ENCODE measurements at places on chromosomes 2 and 18.

DNA sequence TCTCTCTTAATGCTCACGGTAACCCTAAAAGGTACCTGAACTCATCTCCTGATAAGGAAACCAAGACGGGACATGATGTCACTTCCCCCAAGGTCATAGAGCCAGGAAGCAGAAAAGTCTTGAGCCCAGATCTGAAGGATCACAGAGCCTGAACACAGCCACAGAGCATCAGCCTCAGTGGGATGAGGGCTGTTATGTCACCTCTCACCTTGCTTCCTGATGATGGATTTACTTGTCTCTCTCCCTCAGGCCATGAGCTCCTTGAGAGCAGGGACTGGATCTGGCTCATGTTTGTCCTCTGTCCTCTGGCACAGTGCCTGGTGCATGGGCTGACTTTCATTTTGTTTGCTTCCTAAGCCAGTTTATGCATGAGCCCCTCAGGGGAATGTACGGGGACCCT is 54.2 kb downstream of the SERTAD2 start:
- no peak for DNase-seq

DNA sequence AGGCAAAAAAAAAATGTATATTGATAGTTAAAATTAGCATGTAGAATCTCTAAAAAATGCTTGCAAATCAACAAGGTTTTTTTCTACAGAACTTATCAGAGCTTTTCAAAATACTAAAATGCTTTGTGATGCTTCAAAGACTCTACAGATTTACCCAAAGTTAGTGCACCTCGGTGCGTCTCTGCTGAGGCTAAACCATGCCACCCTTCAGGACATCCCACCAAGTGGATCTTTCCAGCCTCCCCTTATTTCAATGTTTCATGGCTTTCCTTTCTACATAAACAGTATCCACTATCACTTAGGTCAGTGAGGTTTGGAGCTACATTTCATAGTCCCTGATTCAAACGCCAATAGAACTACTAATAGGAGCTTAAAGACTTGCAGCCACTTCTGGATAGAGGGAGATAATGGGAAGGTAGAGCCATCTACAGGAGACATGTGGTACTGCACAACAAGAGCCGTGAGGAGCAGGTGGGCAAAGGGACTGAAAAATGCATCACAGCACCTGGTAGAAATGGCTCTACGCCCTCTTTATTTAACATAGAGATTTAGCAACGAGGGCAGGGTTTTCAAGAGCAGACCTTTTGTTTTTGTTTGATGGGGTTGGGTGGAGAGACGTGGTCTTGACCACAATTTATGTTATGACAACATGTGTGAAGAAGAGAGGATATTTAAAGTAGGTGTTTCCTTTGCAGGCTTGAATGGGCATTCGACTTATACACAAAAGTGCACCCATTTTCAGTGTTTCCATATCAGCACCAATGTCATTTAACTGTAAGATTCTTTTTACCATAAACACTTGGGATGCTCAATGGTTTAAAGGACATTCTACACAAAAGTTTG is 56.1 kb upstream of the SLC35G4 start:
- peak; percentile 37 for DNase-seq

DNA sequence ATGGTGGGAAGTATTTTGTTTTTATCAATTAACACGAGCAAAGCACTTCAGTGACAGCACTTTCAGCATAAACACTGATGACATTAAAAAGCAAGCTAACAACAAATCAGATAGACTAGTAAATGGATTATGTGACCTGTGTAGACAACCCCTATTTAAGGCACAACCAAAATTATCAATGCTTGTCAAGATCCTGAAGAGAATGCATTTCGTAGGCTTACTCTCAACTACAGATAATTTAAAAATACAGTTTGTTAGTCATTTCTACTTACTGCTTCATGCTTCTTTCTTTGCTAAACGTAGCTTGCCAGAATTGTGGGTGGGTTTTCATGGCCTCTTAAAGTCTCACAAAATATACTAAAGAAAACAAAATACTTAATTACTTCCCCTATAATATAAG is 3.4 kb downstream of the CSRNP3 start:
- no peak for DNase-seq

GRCh38 chr18:8177330-8178016 is 431.8 kb upstream of the RAB12 start:
- DNase-seq, result peak; percentile 44

DNA sequence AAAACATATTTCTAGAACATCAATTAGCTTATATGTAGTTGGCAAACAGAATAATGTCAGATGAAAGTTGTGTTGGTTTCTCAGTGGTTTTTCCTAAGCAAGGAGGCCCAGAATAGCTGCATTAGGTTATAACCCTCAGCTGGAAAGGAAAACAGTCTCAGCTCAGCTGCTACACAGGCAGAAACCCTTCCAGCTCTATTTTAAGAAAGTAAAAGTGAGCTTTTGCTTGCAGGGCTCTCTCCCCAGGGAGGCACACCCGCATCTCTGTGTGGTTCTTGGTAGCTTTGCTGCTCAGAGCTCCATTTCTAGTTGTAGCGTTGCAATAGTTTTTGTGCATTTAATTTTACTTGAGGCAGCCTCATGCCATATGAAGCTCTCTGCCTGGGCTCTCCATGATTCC is 54.6 kb downstream of the PIKFYVE start:
- DNase-seq, result no peak

DNA sequence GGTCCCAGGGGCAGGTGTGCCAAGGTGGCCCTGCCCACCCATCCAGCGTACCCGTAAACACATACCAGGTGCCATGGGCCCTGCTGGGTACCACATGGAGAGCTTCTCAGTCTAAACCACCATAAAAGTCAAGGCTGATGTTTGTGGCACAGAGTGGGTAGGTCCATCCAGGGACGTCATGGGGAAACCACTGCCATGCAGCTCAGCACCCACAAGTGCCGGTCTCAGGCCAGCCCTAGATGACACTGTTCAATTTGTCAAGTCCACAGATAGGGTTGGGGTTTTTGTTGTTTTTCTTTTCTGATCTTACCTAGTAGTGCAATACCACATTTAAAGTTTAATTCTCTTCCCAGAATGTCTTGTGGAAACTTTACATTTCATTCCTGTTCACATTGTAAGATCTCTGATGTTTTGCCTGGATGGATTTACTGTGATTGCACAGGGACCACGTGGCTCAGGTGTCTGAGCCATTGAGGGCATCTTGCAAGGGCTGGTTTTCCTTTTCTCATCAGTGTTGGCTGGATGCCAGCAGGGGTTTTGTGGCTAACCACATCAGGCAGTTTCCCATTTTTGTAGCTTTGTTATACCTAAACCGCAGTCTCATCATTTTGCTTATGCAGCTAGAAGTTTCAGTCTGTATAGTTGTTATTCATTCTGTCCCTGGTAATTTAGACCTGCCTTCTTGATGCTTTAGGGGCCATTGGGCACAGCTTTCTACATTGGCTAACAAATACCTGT is 64.7 kb downstream of the STK25 start:
- DNase-seq, result peak; percentile 17

GRCh38 chr2:220347626-220348025 is 720.2 kb downstream of the SLC4A3 start:
- no peak for DNase-seq

GRCh38 chr18:6613581-6613980 is 115.9 kb upstream of the ARHGAP28 start:
- no peak for DNase-seq

DNA sequence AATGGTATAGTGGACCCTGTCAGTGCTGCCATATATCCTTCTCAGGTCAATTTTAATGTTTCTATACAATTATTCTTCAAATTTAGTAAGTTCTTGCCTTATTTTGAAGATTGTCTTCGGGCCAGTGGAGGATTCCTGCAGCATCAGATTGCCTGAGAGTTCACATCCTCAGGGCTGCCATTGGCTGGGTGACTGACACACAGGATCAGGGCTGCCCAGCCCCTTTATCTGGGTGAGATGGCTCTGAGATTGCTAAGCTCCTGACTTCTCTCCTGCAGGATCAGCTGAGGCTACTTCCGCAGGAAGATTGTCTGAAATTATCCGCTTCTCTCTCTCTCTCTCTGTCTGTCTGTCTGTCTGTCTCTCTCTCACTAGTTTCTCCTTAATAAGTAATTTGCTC is 567.4 kb downstream of the TSN start:
- DNase-seq, result no peak

DNA sequence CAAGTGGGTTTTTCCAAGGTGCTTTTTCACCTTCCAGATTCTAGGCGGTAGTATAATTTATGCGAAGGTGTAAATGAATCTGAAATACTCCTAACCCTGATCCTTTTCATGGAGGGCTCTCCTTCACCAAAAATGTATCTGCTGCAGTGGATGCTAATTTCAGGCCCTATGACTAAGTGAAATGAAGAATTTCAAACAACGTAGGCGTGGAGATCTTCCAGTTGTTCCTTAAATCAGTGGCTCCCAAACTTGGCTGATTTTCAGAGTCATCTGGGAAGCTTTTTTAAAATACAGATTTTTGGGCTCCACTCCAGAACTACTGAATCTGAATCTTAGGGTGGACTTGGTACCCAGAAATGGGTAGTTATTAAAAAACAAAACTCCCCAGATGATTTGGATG is 5.5 kb downstream of the GCKR start:
- DNase-seq, result no peak

DNA sequence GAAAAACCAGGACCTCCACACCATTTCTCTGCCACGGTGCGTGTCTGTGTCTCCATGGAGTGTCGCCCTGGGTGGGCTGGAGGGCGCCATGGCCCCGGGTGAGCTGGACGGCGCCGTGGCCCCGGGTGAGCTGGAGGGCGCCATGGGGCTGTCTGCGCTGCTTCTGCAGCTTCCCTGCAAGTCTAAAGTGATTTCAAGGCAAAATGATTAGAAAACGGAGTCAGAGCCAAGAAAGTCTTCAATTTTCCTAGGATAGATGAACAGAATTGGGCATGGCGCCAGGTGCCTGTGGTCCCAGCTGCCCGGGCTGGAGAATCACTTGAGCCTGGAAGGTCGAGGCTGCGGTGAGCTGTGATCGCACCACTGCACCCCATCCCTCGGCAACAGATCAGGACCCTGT is 27.7 kb upstream of the NFATC1 start:
- DNase-seq, result no peak

DNA sequence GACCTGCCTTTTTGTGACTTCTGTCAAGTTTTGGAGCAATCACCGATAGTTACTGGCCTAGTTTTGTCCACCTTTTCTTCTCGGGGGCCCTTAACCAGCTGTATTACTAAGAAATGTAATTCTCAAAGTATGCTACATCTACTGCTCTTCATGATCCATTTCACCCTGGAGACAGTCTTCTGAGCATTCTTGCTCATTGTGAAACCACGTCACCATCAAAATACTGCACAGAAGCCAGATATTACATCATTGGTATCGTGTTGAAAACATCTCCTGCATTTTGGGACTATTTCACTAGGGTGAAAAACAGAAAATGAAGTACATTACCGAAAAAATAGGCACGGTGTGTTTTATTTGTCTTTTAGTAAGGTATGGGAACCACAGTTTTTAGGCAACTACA is 11.7 kb downstream of the LYPD6B start:
- no peak for DNase-seq

DNA sequence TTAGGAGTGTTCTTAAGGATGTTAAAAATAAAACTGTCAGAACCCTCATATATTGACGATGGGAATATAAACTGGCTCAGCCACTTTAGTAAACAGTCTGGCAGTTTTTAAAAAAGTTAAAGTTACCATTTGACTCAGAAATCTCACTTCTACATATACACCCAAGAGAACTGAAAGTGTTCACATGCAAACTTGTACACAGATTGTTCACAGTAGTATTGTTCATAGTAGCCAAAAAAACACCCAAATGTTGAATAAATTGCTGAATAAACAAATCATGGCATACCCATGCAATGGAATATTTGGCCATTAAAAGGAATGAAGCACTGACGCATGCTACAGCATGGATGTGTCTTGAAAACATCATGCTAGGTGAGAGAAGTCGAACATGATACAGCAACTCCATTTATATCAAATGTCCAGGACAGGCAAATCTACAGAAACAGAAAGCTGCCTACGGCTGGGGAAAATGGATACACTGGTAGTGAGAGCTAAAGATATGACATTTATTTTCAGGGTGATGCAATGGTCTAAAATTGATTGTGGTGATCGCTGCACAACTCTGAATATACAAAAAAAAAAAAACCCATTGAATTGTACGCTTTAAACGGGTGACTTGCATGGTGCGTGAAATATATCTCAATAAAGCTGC is 10.1 kb downstream of the RPL31 start:
- no peak for DNase-seq

GRCh38 chr18:47413327-47413726 is 161.9 kb upstream of the SKOR2 start:
- no peak for DNase-seq

DNA sequence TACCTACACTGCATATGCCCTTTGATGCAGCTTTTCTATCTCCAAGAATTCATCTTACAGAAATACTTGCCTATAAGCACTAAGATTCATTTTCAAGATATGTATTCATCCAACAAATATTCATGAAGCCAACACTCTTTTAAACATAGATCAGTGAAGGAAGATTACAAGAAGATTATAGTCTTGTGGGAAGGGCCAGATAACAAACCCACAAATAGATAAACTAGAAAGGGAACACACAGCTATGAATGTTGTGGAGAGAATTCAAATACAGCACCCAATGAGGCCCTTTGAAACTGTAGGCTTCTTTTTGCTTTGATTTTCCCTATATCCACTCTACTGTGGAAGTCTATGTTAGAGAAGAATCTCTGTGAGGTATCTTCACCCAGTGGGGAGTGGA is 186.7 kb upstream of the RBMS1 start:
- DNase-seq, result no peak

GRCh38 chr2:121066526-121066925 is 218.5 kb downstream of the TFCP2L1 start:
- DNase-seq, result no peak

DNA sequence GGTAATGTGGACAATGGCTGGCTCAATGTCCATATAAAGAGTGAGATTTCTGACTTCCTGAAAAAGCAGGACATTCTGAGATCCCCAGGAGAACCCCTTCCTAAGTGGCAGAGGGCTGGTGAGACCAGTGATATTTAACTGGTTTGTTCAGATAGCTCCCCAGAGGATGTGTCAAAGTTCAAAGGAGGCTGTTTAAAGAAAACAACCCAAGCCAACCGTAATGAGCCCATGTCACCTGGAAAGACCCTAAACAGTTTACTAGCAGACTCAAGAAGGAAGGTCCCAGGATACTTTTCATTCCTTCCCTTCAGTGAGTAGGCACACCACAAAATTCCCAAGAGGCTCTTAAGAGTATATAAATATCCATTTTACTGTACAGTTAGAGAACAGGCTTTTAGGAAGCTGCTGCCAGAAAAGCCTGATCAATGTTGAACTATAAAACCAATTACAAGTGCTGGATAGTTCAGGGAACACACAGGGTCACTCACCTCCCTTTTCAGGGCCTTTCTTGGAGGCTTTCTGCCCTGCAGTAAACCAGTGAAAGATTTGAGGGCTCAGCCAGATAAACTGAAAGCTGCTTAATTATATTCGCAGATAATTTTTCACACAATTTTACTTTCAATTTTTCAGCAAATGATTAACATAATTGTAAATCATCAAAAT is 293.5 kb downstream of the ASXL3 start:
- no peak for DNase-seq

DNA sequence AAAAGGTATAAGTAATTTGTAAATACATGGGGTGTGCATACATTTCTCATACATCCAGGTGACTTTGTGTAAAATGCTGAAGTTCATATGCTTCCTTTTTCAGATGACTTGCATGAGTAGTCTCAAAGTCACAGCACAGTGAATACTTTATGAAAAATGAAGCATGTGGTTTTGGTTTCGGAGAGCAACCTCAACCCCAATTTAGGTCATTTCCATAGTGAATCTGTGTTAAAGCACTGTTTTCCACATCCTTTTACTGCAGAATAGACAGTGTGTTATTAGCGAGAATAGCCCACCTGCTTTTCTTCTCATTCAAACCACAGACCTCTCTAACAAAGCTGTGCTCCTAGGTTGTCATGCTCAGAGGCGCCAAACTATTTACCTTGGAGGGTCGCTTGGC is 204.4 kb upstream of the RASGRP3 start:
- DNase-seq, result no peak
